HCT116 (cell line): ENCODE measurements at places on chromosomes 13 and 19.

DNA sequence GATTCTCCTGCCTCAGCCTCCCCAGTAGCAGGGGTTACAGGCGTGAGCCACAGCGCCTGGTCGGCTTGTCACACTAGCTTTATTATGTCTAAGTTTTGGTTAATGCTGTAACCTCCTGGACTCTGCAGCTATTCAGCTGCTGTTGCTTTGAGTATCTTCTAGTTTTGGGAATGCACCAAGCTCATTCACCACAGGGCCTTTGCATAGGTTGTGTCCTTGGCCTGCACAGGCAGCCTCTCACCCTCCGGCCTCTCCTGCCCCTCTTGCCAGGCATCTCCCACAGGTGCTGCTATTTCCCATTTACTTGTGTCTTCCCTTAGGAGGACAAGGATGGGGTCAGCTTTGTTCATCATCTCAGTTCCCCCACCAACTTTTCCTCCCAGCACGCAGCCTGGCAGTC lies 2.4 kb upstream of the CCDC9 start:
- no peak for DNase-seq

GRCh38 chr13:73901324-73902068 lies 232.7 kb downstream of the KLF12 start:
- DNase-seq: no peak

DNA sequence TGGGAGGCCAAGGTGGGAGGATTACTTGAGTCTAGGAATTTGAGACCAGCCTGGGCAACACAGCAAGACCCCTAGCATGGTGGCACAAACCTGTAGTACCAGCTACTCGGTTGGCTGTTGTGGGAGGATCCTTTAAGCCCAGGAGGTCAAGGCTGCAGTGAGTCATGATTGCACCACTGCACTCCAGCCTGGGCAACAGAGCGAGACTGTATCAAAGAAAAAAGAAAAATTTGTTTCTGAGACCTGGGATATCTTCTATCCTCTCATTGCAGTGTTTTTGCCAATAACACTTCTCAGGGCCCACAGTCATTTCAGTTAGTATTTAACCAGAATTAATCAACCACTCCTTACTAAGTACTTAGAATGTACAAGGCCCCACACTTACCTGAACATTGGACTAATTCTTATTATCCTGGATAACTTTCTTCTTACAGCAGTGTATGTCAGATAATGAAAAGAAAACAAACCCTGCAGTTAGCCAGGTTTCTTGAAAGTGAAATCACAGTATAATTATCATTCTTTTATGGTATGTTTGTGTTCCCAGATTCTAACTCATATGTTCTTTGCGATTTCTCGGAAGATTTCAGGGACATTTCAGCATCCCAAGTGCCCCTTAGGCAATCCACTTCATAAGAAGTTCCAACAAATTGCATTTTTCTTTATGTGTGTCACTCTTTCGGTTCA lies 75.6 kb upstream of the KLF5 start:
- DNase-seq: no peak

- no peak for DNase-seq
These were observed 814.7 kb downstream of the PCDH9 start for GRCh38 chr13:66415444-66415843.
